ENCODE measurements at places on chromosomes 2 and 18. TPM values are rescaled to one million over a fixed set of nuclear protein-coding genes. Genes with fewer than 3 reads are reported as not detected.

LYPD6 gene
- 7.3 TPM for total RNA-seq

NT5DC4 gene
- not detected for total RNA-seq

RAMP1 gene
- 0.91 TPM for total RNA-seq

FKBP1B gene
- total RNA-seq = 22.0 TPM

CARF gene
- total RNA-seq = 7.8 TPM

TUBA4A gene
- not detected for total RNA-seq

CPS1 gene
- total RNA-seq = 7.9 TPM

SFXN5 gene
- total RNA-seq = 21.8 TPM

GRCh38 chr2:10369269-10370255, 66.9 kb downstream of the HPCAL1 start:
- peak overlapping the region; percentile 67 for H3K27ac ChIP-seq
- no peaks in the 10 kb centered on the region for H3K27me3 ChIP-seq
- no peak for DNase-seq
- peaks cover 26% of the 10 kb centered on the region for H3K4me1 ChIP-seq
- no peaks in the 10 kb centered on the region for H3K36me3 ChIP-seq

- no peak overlapping the region for H3K4me3 ChIP-seq
- peaks cover 6% of the 10 kb centered on the region for H3K4me1 ChIP-seq
- no peaks in the 10 kb centered on the region for H3K27me3 ChIP-seq
- H3K36me3 ChIP-seq = peaks cover 8% of the 10 kb centered on the region
- no peak for DNase-seq
These were observed 83.8 kb upstream of the ACVR2A start for GRCh38 chr2:147760984-147761383.

- no peak overlapping the region for H3K4me3 ChIP-seq
- H3K27me3 ChIP-seq = no peaks in the 10 kb centered on the region
- peaks cover 4% of the 10 kb centered on the region for H3K4me1 ChIP-seq
- DNase-seq = no peak
These were observed 154.8 kb upstream of the ID2 start for GRCh38 chr2:8527031-8527430.

- DNase-seq = no peak
- H3K27me3 ChIP-seq = no peaks in the 10 kb centered on the region
- peaks cover 2% of the 10 kb centered on the region for H3K4me1 ChIP-seq
These were observed 42.3 kb downstream of the CRIM1 start for GRCh38 chr2:36397728-36398413.

GRCh38 chr2:183049420-183049819, 11.2 kb upstream of the NCKAP1 start:
- H3K36me3 ChIP-seq = no peaks in the 10 kb centered on the region
- peaks cover 7% of the 10 kb centered on the region for H3K27me3 ChIP-seq
- H3K27ac ChIP-seq = no peak overlapping the region
- DNase-seq = no peak

DNA sequence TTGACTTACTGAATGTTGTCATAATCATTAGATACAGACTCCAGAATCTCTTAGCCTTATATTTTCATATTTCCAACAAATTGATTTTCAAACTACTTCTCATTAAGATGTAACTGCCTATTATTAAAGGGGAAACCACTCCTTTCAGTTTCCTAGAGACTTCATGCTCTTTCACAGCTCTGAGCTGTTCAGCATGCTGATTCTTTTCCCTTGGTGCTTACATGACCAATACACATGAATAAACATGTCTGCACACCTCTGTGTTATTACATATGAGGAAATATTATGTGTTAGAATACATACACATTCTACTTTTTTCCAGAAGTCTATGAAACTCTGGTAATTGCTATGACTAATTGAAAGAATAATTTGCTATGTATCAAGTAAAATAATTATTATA, 200.0 kb downstream of the LRP1B start:
- no peaks in the 10 kb centered on the region for H3K27me3 ChIP-seq
- no peak for DNase-seq
- no peak overlapping the region for H3K4me3 ChIP-seq
- no peaks in the 10 kb centered on the region for H3K36me3 ChIP-seq
- no peak overlapping the region for H3K27ac ChIP-seq

GRCh38 chr2:11578081-11578948, 44.5 kb downstream of the GREB1 start:
- H3K4me1 ChIP-seq = peaks cover 40% of the 10 kb centered on the region
- H3K36me3 ChIP-seq = peaks cover 34% of the 10 kb centered on the region
- no peaks in the 10 kb centered on the region for H3K27me3 ChIP-seq
- H3K27ac ChIP-seq = peak overlapping the region; percentile 45
- H3K4me3 ChIP-seq = no peak overlapping the region

DNA sequence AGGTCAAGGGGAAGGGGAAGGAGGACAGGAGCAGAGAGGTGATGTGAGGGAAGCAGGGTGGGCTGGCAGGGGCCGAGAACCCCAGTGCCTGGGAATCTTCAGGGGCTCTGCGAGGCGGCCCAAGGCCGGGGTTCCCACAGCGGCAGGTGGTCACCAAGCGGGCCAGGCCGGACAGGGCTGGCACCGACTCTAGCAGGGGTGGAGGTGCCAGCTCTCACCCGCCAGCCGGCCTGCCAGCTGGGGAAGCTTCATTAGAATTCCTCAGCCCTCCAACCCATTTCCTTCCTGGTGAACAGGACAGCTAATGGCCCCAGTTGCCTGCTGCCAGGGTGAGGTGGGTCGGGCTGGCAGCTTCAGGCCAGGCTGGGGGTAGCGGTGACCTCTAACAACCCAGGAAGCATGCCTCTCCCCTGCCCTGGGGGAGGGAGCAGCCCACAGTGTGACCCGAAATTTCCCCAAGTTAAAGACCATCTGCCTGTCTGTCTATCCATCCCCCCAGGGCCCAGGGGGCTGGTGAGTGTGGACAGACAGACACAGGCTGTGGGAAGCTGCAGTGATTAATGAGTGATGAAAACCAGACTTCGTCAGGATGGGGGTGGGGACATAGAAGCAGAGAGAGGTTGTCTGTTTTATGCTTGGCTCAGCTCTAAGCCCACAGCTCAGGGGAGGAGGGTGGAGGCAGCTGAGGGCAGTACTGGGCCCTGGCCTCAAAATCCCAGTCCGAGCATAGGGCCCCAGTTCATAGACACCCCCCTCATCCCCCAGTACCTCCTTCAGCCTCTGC, 144.1 kb downstream of the ZFP36L2 start:
- no peak overlapping the region for H3K4me3 ChIP-seq
- H3K4me1 ChIP-seq = peaks cover 68% of the 10 kb centered on the region
- DNase-seq = no peak
- peak overlapping the region; percentile 93 for H3K27ac ChIP-seq

- no peak overlapping the region for H3K4me3 ChIP-seq
- H3K36me3 ChIP-seq = no peaks in the 10 kb centered on the region
- no peak overlapping the region for H3K27ac ChIP-seq
- no peaks in the 10 kb centered on the region for H3K4me1 ChIP-seq
- no peaks in the 10 kb centered on the region for H3K27me3 ChIP-seq
These were observed 4.9 kb downstream of the KLHL30 start for GRCh38 chr2:238143239-238143951.

DNA sequence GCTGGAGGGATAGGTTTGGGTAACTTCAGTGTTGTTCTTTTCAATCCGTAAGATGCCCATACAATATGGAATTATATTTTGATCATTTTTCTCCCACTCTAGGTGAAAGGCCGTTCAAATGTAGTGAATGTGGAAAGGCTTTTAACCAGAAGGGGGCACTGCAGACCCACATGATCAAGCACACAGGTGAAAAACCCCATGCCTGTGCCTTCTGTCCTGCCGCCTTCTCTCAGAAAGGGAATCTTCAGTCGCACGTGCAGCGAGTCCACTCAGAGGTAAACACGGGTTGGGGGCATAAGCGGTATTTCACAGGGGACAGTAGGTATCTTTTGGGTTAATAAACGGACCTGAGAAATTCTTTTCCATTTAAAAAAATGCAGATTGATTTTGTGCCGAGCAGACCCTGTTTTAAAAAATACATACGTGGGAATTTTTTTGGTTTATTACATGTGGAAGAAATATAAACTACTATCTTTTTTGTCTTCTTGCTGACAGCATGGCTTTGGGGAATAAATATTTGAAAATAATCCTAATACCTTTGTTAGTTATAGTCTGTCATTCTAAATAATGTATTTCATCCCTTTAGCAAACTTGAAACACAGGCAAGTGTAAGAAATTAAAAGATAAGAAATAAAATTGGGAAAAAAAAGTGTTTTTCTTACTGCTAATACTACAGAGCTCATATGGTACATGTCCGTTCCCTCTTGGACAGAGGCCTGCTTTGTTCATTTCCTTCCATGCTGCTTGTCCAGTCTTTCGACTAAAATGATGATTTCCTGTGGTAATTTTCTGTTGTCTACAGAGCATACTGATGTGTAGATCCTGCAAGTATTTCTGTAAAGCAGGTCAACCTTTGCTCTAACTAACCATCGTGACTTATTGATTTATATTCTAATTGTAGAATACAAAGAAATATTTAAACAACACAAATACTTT, 53.3 kb downstream of the ZNF236 start:
- no peaks in the 10 kb centered on the region for H3K27me3 ChIP-seq
- H3K27ac ChIP-seq = no peak overlapping the region
- peak overlapping the region; percentile 6 for H3K4me3 ChIP-seq

- H3K36me3 ChIP-seq = no peaks in the 10 kb centered on the region
- H3K4me3 ChIP-seq = no peak overlapping the region
- DNase-seq = no peak
These were observed 37.0 kb upstream of the TAF1B start for GRCh38 chr2:9806298-9806610.
